ENCODE measurements at places on chromosomes 16 and 17. TPM values are rescaled to one million over a fixed set of nuclear protein-coding genes. Genes with fewer than 3 reads are reported as not detected.
A peak's percentile ranks its signal among the peaks of the same experiment; 100 is the strongest.

The SOX8 gene
- 2.1 TPM for total RNA-seq

DNA sequence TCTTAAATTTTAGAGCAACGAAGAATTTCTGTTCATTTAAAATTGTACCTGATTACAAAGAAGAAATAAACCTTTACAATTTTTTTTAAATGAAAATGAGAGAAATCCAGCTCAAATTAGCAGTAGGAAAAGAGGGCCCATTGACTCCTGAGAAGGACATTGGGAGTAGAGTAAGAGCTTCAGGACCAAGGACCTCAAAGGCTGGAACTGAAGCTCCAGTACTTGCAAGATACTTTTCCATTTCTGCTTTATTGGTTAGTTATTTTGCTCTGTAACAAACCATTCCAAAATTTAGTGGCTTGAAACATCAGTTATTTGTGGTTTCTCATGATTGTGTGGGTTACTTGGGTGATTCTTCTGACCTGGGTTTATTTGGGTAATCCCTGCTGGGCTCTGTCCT lies 165.9 kb downstream of the PRKCB start:
- no peaks in the 10 kb centered on the region for H3K27me3 ChIP-seq
- H3K36me3 ChIP-seq = peaks cover 32% of the 10 kb centered on the region
- no peak overlapping the region for H3K4me3 ChIP-seq
- H3K4me1 ChIP-seq = peaks cover 51% of the 10 kb centered on the region
- H3K27ac ChIP-seq = no peak overlapping the region
- no peak for DNase-seq

The MT1A gene
- total RNA-seq = not detected

- H3K36me3 ChIP-seq = peaks cover 65% of the 10 kb centered on the region
- H3K4me1 ChIP-seq = peaks cover 20% of the 10 kb centered on the region
- no peak overlapping the region for H3K4me3 ChIP-seq
- peak; percentile 35 for DNase-seq
Observed at GRCh38 chr17:78828470-78829185, 12.0 kb downstream of the USP36 start.

DNA sequence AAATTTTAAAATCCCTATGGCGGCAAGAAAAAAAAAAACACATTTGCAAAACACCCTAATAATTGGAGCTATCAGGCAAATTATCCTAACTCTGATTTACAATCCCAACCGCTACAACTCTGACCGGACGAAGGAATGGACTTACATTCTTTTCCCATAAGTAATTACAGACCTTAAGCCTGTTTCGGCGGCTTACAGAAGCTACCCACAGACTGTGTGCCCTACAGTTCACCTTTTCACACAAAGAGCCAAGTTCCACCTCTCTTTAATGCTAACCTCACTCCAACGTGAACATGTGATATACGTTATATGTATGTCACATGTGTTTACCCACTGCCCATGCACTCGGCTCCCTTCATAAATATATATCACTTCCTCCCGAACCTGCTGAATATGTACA lies 8.7 kb upstream of the MEAK7 start:
- peak overlapping the region; percentile 55 for H3K4me3 ChIP-seq
- peaks cover 72% of the 10 kb centered on the region for H3K4me1 ChIP-seq
- H3K27me3 ChIP-seq = no peaks in the 10 kb centered on the region
- H3K27ac ChIP-seq = peak overlapping the region; percentile 98

DNA sequence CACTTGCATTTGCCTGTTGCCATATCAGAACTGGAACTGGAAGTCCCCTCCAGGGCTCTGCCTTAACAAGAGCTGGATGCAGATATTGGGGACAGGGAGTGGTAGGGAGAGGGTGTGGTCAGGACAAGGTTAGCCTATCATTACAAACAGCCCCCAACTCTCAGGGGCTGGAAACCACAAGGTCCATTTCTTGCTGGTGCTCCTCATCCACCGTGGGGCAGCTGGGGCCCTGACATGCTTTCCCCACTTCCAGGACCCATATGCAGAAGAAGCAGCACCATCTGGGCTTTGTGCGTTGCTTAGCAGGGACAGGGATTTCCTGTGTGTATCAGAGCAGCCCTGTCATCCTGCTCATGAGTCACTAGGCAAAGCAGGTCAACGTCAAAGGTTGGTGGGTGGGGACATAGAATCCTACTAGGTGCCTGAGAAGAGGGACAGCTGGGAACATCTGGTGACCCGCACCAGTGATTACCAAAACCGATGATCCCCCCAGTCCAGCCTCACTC lies 26.9 kb downstream of the RGS9 start:
- H3K4me3 ChIP-seq = no peak overlapping the region
- H3K27me3 ChIP-seq = no peaks in the 10 kb centered on the region
- H3K4me1 ChIP-seq = peaks cover 13% of the 10 kb centered on the region
- DNase-seq = peak; percentile 81
- peak overlapping the region; percentile 18 for H3K27ac ChIP-seq

- DNase-seq = no peak
- H3K27me3 ChIP-seq = no peaks in the 10 kb centered on the region
- no peak overlapping the region for H3K27ac ChIP-seq
- H3K36me3 ChIP-seq = no peaks in the 10 kb centered on the region
- no peaks in the 10 kb centered on the region for H3K4me1 ChIP-seq
Observed at GRCh38 chr17:69947027-69947759, 127.8 kb upstream of the KCNJ16 start.

Data from activated CD8-positive, alpha-beta T cell treated with anti-CD3 and anti-CD28 coated beads for 36 hours (primary cell).